ENCODE measurements at places on chromosomes 4 and X.

DNA sequence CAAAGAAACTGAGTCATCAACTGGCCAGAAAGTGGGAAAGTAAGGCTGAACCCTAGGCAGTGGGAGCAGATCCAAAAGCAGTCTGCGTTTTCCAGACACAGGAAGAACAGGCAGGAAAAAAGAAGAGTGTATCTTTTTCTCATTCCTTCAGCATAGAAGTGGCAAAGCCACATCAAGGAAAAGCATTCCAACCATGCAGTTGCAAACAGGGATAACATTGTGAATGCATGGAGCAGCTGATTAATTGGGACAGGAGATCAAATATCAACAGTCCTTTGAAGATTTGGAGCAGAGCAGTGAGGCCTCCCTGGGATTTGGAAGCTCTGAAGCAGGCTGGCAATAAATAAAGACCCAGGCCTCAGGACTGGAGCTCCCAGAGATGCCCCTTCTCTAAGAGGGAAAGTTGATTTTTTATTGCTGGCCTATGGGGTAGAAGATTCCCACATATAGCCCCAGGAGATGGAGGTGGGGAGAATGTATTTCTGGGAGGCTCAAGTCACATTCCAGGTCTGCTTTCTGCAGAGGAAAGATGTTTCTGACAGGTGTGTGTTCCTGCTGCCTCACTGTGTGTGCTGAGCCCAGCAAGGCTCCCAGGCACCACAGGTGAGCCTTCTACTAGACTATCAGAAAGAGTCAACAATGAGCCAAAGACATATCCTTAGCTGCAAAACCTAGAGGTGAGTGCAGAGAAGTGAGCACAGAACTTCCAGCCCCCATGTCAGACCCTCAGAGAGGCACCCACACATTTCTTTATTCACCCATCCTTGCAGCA is 222.5 kb downstream of the RAB28 start:
- no peak for DNase-seq

- DNase-seq = no peak
These were observed 114.2 kb upstream of the TBC1D9 start for GRCh38 chr4:140870427-140870826.

- DNase-seq = no peak
These were observed 37.3 kb upstream of the RASL11B start for GRCh38 chr4:52824603-52825459.

DNA sequence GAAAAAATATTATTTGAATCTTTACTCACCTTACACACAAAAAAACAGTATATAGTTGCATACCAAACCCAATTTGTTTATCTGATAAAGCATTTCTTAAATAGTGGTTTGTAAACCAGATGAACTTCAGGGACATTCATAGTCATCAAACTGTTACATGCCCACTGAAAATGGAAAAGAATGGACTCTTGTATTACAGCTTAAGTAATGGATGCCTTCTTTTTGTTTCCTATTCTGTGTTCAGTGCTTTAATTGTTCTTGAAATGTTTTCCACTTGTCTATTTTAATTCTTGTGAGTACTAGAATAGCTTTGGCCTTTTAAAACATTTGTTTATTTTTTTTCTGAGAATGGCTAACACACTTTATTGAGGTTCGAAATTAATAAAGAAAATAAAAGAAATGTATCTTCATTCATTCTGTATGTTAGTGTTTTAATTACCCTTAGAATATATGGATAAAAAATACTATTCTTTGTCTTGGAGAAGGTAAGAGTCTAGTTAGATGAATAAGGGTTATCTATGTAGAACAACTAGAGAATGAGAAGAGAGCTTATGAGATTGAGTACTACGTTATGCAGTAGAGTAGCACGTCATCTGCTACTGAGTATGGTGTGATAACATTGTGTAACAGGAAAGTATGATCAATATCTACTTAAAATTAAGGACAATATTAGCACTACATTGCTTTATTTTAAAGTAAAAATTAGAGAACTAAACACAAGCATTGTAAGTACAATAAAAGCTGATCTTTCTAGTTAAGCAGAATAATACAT is 9.9 kb downstream of the CPEB2 start:
- DNase-seq = peak; percentile 48

- no peak for DNase-seq
These were observed 19.1 kb downstream of the C4orf17 start for GRCh38 chr4:99529956-99530355.

DNA sequence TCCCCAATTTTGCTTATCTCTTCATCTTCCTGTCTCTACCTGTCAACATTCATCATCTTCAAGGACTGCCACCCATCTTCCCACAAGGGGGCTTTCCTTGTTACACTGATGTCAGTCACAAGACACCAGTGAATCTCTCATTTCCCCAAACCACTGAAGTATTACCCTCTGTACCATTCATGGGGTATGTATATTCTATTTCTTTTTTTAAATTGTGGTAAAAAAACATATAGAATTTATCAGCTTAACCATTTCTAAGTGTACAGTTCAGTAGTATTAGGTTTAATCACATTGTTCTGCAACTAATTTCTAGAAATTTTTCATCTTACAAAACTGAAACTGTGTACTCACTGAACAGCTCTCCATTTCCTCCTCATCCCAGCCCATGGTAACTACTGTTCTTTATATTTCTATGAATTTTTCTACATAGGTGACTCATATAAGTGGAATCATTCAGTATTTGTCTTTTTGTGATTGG is 98.6 kb downstream of the LARP7 start:
- no peak for DNase-seq

GRCh38 chr4:87026800-87027495 is 92.1 kb downstream of the AFF1 start:
- no peak for DNase-seq

- no peak for DNase-seq
These were observed 17.2 kb downstream of the MID2 start for GRCh38 chrX:107842715-107843400.

DNA sequence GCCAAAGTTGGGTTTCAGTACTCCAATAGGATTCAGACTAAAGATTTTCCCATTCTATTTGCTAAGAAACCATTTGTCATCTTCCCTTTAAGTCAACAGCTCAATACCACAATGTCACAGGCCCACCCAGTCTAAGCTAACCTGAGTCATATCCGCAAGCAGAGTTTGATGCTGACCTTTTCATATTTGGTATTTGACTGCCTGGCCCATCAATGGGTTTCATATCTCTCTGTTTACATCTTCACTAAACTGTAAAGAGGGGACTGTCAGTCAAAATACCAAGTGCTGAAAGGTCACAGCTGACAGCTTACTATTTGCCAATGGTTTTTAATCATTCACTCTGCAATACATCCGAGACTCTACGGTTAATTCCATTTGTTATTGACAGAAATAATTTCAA is 707.5 kb upstream of the ACTRT1 start:
- no peak for DNase-seq

- no peak for DNase-seq
These were observed 107.0 kb downstream of the IQCM start for GRCh38 chr4:149708513-149709130.

- no peak for DNase-seq
These were observed 11.1 kb downstream of the DRP2 start for GRCh38 chrX:101230636-101231035.

GRCh38 chr4:16082041-16082425 is 1.8 kb downstream of the PROM1 start:
- DNase-seq = no peak

DNA sequence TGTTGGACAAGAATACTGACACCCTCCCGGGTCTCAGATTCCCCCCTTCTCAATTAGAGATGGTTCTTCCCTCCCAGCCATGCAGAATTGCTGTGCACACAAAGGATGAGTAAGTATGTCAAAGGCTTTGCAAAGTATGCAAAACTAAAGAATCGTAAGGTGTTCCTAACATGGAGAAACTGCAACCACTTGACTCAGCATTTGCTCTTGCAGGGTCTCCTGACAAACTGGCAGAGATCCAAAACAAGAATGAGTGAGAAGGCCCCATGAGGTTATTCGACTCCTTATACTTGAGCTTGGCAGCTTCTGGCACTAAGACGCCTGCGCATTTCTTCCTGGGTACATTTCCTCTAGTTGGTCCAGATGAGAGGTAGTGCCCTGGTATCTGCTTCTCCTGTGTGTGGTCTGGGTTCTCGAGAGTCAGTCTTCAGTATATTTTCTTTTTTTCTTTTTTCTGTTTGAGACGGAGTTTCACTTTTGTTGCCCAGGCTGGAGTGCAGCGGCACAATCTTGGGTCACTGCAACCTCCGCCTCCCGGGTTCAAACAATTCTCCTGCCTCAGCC is 8.2 kb downstream of the FAM184B start:
- DNase-seq = no peak

- DNase-seq = no peak
These were observed 29.0 kb downstream of the WDFY3 start for GRCh38 chr4:84937381-84937977.

GRCh38 chr4:184215709-184216328 is 1.9 kb downstream of the ENPP6 start:
- no peak for DNase-seq

- DNase-seq = no peak
These were observed 89.8 kb downstream of the UCHL1 start for GRCh38 chr4:41346306-41347061.

- DNase-seq = peak; percentile 18
These were observed 403 bp upstream of the LGI2 start for GRCh38 chr4:25031077-25031621.

DNA sequence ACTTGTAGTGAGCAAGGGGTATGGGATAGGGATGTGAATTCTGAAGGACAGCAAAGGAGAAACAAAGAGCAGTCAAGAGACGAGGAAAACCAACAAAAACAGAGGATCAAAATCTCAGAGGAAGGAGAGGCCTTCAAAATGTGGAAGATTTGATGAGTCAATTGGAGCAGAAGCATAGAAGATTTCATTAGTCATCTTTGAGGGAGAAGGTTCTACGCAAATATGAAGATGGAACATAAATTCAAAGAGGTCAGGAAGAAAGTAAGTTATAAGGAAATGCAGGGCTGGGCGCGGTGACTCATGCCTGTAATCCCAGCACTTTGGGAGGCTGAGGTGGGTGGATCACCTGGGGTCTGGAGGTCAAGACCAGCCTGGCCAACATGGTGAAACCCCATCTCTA is 35.4 kb downstream of the MID2 start:
- DNase-seq = no peak

- no peak for DNase-seq
These were observed 72.8 kb upstream of the MAPK10 start for GRCh38 chr4:86432559-86433134.

All from hippocampal formation (tissue), 2 donors.